ENCODE measurements at places on chromosomes 7 and 10.

- DNase-seq = no peak
Observed at GRCh38 chr7:31885171-31885570, 185.0 kb downstream of the PDE1C start.

GRCh38 chr7:94890216-94890615, 17.2 kb upstream of the PPP1R9A start:
- DNase-seq = no peak

- no peak for DNase-seq
Observed at GRCh38 chr10:43354330-43354635, 17.2 kb upstream of the FXYD4 start.

DNA sequence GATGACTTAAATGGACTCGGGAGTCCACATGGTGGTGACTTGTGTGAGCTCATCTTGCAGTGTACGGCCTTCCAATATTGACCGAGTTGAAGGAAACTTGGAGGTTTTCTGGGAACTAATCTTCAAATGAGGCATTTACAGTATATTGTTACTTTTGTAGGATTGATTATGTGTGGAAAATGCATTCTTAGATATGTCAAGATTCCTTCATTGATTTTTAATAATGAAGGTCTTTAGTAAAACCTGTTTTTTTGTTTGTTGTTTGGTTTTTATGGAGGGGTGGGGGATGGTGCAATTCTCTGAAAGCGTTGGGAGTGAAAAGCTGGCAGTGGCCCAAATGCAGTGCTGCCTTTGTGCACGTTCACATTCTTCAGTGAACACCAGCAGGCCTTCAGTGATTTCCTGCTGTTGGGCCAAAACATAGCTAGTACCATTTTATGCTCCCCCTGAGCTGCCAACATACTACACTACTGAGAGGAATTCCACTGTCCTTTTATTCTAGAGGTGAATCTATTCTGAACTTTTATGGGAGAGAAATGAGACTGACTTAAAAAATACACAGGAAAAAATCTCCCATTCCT, 50.4 kb downstream of the CCNY start:
- peak; percentile 52 for DNase-seq

- peak; percentile 50 for DNase-seq
Observed at GRCh38 chr7:47572094-47572445, 9.8 kb downstream of the TNS3 start.

DNA sequence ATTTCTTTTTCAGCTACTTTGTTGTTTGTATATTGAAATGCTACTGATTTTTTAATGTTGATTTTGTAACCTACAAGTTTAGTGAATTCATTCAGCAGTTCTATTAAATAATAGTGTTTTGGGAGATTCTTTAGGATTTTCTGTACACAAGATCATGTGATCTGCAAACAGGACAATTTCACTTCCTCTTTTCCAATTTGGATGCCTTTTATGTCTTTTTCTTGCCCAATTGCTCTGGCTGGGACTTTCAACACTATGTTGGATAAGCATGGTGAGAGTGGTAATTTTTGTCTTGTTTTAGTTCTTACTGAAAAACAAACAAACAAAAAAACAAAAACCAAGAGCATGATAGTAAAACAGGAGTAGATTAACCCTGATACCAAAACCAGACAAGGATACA, 316.2 kb downstream of the ATRNL1 start:
- DNase-seq = no peak

DNA sequence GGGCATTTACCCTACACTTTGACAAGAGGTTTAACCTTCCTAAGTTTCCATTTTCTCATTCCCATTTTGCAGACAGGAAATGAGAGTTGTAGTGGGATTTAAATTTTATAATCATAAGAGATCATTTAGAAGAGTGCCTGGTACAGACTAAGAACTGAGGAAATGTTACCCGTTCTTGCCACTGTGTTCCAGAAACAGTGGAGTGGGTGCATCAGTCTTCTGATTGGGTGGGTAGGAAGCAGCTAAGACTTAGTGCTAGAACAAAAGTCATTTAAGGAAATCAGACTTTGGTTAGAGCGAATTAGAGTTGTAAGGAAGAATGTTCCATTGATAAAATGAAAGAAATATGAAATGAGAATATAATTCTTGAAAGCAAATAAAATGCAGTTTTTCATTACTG, 8.4 kb upstream of the SYPL1 start:
- no peak for DNase-seq

DNA sequence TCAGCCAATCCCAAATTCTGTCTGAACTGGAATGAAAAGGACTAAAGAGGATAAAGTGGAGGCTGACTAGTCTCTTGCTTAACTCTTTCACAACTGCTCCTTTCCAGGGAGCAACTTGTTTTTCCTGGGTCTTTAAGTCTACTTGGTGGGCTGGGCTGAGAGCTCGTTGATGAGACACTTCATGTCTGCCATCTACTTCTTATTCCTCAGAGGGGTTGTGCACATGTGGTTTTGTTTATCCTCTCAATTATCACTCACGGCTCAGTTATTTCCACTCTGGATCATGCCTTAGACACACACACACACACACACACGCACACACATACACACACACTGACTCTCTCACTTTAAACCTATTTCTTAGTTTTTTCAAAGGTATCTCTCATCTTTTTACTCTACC, 298.6 kb upstream of the MTPN start:
- DNase-seq = peak; percentile 18

GRCh38 chr7:140349144-140349771, 49.1 kb downstream of the SLC37A3 start:
- DNase-seq = peak; percentile 48

GRCh38 chr7:19275000-19275399, 129.8 kb upstream of the FERD3L start:
- no peak for DNase-seq

DNA sequence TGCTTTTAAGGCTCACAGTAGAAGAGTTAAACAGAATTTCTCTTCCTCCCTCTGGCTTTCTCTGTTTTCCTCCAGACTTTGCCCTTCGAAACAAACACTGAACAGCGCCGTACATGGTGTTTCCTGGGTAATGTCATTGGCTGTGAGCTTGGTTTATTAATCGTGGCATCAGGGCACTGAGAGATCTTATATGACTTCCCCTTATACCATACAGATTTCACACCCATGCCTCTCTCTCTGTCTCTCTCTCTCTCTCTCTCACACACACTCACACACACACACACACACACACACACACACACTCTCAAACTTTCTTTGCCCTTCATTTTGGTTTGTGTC, 195.5 kb downstream of the CREB5 start:
- no peak for DNase-seq

- DNase-seq = no peak
Observed at GRCh38 chr7:94875201-94875600, 32.2 kb upstream of the PPP1R9A start.

GRCh38 chr10:30233186-30233959, 115.7 kb downstream of the MTPAP start:
- DNase-seq = no peak

DNA sequence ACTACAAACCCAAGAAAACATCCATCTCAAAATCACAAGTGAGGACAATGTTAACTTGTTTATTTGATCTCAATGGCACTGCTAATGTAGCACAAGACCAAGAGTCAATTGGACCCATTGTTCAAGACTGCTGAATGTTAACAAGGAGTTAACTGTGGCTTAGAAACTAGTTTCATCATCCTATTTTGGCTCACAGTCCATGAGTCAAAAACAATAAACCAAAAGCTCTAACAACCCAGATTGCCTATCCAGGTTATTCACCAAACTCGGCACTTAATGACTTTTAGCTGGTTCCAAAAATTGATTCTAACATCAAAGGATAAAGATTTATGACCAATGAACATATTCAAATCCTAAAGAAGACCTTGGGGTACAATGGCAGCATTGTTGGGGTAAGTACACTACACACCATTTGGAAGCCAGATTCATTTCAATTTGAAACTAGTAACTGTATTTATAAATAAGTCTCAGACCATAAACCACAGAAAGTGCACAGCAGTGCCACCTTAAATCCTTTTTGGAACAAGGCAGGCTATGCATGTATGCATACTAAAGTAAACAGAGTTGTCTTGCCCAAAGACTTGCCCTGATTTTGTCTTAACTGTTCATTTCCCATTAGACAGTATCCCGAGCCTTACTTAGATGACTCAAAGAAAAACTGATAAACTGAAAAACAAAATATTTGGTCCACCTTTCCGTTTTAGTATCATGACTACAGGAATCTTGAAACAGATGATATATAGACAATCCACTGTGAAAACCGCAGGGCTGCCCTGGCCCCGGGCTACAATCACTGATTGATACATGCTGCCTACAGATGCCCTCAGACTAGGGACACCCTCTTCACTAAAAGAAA, 84.5 kb downstream of the SRPK2 start:
- peak; percentile 49 for DNase-seq

DNA sequence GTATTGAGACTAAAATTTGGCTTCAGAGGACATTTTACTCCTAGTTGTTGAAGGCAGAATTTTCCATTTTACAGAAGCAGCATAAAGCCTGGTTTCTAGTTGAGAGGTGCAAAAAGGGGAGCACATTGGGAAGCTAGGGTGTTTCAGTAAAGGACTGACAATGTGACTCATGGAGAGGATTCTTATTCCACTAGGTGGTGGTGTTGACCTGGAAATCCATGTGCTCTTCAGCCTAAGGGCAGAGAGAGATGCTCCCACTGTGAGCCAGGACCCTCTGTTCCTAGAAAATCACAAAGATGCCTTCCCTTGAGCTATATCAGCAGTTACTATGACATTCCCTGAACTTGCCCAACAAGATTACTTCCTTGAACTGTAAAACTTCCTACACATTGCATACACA, 687.8 kb downstream of the IPMK start:
- DNase-seq = peak; percentile 8

DNA sequence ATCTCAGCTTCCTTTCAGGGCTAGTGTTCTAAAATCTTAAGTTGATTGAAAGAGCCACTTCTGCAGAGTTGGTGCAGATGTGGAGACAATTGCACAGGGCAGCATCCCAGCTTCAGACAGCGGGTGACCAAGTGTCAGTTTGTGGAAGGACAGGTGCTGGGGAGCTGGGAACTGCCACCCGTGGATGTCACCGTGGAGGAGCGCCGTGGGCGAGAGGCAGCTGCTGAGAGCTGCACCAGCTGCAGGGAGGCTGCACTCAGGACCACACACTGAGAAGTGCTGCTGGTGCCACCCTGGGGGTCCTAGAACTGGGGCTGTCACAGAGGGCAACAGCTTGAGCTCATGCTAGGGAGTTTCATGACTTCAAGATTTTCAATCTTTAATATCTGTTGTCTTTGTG, 543.0 kb upstream of the FZD8 start:
- DNase-seq = no peak

DNA sequence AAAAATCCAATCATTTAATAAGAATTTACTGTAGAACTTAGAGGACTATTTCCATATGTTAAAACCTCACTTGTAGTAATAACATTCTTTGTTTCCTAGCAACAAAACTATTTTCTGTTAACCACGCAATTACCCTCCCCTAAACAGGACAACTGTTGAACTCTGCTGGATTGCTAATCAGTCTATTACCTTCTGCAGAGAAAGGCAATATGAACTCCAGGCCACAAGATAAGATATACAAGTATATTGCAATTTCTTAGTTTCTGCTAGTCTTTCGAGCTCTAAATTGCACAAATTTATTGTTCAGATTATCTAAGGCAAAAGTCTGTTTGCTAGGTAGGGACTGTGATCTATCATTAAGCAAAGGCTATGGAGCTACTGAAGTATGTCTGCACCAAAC, 920.1 kb upstream of the LRRN3 start:
- no peak for DNase-seq
